ENCODE measurements at places on chromosomes 2 and 18.

DNA sequence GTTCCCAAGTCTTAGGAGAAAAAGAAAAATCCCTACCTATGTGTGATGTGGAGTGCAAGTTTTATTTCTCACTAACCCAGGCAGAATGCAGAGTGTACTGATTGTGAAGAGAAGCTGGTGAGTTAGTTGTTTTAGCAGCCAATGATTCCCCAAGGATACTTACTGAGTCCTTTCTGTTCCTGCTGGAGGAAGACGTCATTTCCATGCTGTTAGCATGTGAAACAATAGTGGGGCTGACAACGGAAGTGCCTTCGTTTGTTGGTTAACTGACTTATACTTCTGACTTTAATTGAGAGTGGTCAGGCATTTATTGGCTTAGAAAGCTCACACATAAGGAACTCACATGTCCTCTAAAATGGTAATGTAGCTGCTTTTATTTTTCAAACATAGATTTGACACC is 180.6 kb downstream of the MC4R start:
- DNase-seq: no peak

GRCh38 chr2:170341684-170342623 is 164.0 kb downstream of the MYO3B start:
- no peak for DNase-seq

- no peak for DNase-seq
Observed at GRCh38 chr2:148932536-148932935, 57.5 kb downstream of the KIF5C start.

DNA sequence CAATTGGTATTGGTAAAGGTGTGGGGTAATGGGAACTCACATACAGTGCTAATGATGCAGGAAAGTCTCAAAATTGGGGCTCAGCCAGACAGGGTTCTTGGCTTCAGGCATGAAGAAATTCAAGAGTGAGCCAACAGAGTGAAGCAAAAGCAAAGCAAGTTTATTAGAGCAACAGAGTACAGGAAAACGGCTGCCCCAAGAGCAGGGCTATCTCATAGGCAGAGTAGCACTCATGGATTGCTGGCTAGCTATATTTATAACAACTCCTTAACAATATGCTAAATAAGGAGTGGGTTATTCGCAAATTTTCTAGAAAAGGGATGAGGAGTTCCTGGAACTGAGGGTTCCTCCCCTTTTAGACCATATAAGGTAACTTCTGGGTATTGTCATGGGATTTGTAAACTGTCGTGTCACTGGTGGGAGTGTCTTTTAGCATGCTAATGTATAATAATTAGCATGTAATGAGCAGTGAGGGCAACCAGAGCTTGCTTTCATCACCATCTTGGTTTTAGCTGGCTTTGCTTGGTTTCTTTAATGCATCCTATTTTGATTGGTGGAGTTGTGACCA is 233.8 kb upstream of the NOL4 start:
- no peak for DNase-seq

DNA sequence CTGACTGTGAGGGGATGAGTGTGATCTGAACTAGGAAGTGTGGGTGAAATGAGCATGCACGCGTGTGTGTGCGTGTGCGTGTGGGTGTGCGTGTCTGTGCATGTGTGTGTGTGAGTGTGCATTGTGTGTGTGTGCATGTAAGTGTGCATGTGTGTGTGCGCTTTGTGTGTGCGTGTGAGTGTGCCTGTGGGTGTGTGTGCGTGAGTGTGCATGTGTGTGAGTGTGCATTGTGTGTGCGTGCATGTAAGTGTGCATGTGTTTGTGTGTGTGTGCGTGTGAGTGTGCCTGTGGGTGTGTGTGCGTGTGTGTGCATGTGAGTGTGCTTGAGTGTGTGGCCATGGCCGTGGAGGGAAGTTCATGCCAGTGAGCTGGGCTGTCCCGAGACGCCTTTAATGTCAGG is 76.3 kb downstream of the RTP5 start:
- no peak for DNase-seq

DNA sequence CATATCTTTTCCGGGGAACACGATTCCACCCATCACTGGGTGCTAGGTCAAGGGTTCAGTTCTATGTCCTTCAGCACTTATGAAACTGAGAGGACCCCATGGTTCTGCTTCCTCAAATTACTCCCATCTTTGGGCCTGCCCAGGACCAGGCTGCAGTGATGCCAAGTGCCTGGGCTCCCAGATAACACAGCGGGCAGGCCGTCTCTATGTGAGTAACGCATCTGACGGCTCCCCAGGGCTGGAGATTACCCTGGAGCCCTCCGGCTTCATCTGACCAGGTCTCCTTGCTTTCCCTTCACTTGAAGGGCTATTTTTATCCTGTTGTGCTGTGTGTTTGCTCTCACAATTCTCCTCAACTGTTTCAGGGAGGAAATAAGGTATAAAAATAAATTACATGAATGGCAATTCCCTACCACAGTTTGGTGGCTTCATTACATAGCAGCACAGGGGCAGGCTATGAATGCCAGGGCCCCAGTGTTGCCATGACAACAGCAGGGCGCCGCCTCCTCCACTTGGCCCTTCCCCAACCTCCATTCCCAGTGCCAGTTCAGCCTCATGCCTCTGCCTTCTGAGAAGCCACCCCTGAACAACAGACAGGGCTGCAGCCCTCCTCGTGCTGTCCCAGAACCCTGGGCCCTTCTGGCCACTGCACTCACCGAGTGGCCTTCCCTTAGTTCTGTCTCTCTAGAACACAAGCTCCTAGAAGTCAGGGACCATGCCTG is 25.4 kb upstream of the TMEM131 start:
- no peak for DNase-seq

GRCh38 chr2:26412091-26412673 is 10.5 kb downstream of the DRC1 start:
- no peak for DNase-seq

DNA sequence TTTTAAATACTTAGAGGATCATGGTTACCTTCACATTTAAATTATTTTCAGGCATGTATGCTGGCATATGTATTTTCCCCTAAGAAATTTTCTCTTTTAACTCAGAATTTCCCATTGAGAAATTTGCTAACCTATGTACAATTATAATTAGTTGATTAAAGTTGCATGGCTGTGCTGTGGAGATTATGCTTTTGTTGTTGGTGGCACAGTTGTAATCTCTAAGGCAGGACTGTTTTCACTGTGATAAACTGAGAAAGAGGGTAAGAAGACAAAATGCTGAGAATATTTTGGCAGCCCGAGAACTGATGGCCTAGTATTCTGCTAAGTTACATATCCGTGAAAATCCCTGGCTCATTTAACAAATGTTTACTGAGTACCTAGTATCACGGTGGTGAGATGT is 1.4 kb downstream of the VRK2 start:
- DNase-seq: no peak

DNA sequence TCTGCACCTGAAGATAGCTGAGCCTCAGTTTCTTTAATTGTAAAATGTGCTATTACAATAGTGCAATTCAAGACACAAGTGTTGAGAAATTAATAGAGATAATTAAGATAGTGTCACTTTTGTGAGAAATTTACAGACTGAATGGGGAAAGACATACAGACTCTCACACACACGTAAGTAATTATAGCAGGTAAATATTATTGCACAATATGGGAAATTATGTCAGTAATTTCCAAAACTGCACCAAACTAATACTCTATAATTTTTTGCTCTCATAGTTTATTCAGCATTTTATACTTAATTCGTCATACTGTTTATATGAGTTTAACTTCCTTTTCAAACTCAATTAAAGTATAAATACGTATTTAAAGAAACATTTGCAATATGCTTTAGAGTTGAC is 124.9 kb upstream of the GYPC start:
- DNase-seq: no peak

DNA sequence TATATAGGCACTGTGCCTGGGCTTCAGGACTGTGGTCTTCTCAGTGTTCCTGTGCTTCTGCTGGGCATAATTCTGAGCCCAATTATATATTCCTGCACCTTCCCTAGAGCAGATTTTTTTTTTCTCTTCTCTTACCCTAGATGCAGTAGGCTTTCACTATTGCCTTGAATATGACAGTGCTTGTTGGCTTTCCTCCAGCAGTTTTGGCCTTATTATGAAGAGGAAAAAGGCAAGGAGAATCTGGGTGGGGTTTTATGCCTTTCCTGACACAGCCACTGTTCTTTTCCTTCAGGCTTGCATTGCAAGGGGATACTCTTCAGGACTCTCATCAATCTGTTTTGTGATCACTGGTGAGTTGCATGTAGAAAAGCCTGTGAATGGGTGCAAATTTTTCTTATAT is 221.9 kb upstream of the CELF4 start:
- no peak for DNase-seq

- DNase-seq: no peak
Observed at GRCh38 chr18:58896734-58897508, 32.2 kb downstream of the ZNF532 start.

DNA sequence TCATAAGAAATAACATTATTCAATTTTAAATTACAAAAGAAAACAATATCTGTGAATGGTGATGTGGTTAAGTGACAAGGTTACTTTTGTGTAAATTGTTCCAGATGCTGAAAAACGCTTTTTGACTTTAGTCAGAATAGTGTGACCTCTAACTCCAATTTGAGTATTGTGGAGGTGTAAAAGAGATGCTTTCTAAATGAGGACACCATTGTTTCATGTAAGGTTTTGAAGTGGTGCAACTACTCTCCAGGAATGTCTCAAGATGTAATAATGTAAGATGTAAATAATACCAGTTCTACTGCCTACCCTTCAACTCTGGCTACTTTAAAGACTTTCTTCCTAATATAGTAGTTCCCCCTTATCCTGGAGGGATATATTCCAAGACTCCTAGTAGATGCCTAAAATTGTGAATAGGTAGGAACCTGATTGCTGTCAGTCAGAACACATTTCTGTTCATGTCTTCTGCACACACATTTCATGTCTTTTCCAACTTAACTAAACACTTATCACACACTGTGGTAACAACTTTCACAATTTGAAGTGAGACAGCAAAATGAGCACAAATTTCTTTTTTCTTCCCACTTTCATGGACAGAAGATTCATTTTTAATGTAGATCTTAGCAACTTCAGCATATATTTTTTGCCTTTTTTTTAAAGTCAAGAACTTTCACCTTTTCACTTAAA is 39.1 kb upstream of the PPP1R1C start:
- DNase-seq: no peak

DNA sequence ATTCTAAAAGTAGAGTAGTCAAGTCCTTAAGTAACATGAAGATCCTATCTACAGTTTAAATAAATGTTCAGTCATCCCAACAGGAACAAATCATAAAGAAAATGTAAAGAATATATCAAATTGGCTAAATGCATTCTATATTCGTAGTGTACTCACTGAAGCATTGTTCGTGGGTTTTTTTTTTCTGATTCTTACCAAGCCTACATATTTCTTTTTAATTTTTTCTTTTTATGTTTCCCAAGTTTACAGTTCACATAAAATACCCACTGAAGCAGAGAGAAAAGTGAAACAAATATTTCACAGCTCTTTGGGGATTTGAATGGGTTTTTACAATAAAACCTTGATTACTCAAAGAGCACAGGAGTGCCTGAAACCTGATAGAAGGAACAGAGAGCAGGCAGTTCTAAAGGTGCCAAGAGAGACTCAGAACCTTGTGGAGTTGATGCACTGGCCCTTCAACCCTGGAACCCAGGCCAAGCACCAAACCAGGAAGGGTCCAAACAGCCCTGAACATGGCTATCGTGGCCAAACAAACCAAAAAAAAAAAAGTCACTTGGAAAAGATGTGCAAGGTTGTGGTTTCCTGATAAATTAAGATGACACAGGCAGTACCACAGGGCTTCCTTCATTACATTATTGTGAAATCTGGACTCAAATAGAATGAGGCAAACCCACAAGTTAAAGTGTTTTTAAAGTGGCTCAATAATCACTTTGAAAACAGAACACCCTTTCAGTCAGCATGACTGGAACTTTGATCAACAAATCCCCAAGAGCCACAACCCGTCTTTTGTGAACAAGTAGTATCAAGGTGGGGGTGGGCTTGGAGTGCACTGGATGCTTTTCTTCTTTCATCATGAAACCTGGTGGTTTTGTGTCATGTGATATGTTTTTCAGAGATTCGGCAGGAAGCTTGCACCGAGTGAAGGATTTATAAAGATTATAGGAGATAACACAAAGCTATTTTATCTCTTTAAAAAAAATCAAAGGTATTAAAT is 245.0 kb upstream of the FN1 start:
- DNase-seq: peak; percentile 100

DNA sequence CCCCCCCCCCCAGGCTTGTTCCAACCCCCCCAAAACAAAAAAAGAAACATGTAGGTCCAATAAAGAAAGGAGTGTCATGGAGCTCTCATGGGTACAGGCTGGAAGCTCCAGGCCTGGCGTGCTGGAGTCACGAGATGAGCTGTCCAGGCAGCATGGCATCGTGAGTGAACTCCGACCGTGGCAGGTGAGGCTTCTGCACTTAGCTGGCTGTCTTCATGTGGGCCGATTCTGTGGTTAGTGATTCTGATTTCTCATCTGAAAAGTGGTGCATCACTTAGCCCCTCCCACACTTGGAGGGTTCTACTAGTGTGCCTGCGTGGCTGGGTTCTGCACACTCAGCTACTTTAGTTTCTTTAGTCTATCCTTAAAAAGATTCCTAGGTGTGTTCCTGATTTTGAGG is 126.4 kb upstream of the MGAT5 start:
- DNase-seq: no peak

DNA sequence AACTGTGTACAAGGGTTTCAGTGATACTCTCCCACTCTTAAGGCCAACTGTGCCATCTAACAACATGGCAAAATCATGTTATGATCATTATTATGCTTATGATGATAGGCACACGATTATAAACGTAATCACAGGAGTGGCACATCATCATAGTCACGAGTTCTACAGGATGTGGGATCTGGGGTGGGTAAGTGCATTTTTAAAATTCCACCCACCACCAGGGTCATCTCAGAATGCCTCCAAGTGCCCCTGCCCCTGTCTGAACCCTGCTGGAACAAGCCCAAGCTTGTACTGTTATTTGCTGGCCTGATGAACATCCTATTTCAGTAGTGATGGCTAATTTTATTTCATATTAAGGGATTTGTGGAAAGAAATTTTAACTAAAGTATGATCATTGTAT is 117.8 kb downstream of the PTPRM start:
- no peak for DNase-seq

DNA sequence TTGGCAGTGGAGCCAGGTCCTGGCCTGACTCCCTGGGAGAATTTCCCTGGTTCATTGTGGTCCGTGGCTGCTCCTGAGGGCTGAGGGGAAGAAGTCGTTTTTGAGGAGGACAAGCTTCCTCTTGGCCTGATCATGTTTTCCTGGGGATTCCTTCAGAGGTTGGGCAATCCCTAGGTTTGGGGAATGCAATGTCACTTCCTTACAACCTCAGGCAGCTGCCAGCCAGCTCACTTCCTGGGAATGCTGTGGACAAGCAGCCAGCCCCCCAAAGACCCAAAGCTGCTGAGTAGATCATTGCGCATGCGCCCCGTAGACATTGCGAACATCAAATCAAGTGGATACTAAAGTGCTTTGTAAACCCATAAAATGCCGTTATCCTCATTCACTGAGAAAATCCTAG is 7.7 kb upstream of the DNMT3A start:
- DNase-seq: peak; percentile 69

DNA sequence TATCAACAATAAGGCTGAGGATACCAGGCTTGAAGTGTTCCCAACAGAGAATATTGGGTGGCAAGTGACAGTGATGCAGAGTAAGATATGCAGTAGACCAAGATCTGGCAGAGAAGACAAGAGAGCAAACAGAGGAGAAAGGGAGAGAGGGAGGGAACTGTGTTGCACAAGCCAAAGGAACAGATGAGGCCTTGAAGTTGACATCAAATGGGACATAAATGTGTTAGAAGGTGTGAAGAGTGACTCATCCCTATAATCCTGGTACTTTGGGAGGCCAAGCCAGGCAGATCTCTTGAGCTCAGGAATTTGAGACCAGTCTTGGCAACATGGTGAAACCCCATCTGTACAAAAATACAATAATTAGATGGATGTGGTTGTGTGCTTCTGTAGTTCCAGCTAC is 342.9 kb downstream of the PARD3B start:
- no peak for DNase-seq

Data from astrocyte (in vitro differentiated cells and primary cell).